ENCODE measurements at places on chromosomes 2 and 18.

DNA sequence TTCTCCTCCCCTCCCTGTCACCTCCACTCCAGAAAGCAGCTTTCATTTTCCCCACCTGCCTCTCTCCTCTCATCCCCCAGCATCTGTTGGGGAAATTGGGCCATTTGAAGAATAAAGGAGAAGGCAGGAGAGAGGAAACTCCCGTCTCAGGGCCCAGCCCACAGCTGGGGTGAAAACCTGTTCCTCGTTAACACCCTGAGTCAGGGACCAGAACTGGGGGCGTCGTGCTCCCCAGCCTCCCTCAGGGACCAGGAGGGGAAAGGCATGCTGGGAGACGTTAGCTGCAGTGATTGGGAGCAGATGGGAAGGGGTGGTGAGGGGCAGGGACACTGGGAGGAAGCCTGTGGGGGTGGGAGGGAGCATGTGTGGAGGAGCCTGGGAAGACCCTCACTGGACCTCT is 251.3 kb downstream of the DYSF start:
- DNase-seq, result no peak

GRCh38 chr2:121774235-121774634 is 18.8 kb downstream of the TSN start:
- no peak for DNase-seq

- no peak for DNase-seq
Observed at GRCh38 chr18:78303519-78304191, 676.0 kb upstream of the SALL3 start.

- DNase-seq, result no peak
Observed at GRCh38 chr2:126749537-126749936, 93.6 kb downstream of the GYPC start.

DNA sequence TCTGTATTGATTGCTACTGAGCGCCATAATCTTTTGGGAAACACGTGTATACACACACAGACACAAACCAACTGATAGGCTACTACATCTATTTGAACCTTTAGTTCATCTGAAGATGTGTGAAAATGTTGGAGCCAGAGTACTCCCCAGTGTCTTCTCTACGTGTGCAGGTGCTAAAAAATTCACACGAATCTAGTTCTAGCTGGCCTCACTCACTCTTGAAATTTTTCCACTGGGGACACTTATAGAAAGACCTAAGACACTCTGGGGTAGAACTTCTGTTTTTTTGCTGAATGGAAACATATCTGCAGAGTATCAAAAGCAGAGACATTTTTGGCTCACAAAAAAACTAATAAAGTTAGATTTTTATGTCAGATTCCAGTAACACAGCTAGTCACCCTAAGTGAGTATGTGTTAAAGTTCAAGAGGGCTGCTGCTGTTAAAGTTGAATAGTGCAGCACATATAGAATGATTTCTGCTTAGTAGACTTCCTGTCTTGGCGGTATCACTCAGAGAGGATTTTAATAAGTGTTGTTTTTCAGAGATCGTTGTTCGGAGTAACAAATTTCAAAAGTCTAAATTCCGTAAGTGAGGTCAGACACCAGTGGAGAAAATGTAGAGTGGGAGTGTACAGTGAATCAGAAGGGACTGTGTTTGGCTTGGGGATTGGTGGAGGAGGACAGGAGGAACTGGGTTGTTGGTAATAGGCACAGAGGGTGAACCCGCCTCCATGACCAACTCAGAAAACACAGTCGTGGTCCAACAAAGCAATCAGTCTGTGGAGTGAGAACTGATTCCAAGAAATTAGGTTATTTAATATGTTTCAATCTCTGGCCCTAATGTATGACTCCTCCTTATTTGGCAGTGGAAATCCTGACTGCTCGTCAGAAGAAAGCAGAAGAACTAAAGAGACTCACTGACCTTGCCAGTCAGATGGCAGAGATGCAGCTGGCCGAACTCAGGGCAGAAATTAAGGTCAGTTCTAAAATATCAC is 43.1 kb downstream of the KCTD18 start:
- peak; percentile 59 for DNase-seq

- no peak for DNase-seq
Observed at GRCh38 chr2:28160986-28161425, 231.7 kb upstream of the FOSL2 start.

- DNase-seq, result no peak
Observed at GRCh38 chr2:63040586-63040985, 10.0 kb upstream of the OTX1 start.

DNA sequence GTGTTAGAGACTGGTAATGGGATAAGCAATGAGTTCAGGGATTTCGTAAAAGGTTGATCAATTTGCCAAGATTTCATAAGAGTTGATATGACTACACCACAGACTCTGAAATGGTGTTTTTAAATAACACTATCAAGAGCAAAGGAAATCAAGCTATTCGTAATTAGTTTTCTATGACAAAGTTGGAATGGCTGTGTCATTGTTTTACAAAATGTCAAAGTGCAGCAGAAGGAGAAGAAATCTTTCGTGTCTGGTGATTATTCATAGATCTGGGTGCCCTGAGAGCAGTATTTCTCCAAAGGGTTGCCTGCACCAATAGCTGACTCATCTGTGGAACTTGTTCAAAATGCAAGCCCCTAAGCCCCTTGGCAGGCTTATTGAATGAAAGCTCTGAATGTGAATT is 70.1 kb downstream of the NABP1 start:
- peak; percentile 55 for DNase-seq

GRCh38 chr2:30663806-30664205 is 143.4 kb downstream of the CAPN13 start:
- DNase-seq, result no peak

GRCh38 chr2:176140513-176141317 is 10.6 kb upstream of the HOXD4 start:
- DNase-seq, result peak; percentile 68

DNA sequence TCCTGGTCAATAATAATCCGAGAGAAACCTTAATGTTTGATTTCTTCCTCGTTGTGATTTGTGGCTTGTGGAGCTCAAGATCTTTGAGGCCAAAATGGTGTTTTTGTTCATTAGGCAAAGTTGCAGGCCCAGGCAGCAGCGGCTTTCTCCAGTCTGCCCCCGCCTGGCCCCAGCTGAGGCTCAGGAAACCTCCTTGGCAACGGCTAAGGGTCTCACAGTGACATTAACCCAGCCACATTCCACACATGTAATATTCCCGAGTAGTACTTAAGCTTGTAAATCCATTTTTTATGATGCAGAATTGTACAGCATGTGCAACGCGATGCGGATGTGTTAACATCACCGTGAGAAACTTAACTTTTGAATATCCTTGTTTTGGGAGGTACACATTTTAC is 200.1 kb downstream of the BCL11A start:
- no peak for DNase-seq

GRCh38 chr2:18455236-18455862 is 105.1 kb downstream of the RDH14 start:
- no peak for DNase-seq

- no peak for DNase-seq
Observed at GRCh38 chr2:84388133-84388532, 70.9 kb downstream of the SUCLG1 start.

GRCh38 chr2:144452989-144453336 is 67.0 kb downstream of the ZEB2 start:
- no peak for DNase-seq

DNA sequence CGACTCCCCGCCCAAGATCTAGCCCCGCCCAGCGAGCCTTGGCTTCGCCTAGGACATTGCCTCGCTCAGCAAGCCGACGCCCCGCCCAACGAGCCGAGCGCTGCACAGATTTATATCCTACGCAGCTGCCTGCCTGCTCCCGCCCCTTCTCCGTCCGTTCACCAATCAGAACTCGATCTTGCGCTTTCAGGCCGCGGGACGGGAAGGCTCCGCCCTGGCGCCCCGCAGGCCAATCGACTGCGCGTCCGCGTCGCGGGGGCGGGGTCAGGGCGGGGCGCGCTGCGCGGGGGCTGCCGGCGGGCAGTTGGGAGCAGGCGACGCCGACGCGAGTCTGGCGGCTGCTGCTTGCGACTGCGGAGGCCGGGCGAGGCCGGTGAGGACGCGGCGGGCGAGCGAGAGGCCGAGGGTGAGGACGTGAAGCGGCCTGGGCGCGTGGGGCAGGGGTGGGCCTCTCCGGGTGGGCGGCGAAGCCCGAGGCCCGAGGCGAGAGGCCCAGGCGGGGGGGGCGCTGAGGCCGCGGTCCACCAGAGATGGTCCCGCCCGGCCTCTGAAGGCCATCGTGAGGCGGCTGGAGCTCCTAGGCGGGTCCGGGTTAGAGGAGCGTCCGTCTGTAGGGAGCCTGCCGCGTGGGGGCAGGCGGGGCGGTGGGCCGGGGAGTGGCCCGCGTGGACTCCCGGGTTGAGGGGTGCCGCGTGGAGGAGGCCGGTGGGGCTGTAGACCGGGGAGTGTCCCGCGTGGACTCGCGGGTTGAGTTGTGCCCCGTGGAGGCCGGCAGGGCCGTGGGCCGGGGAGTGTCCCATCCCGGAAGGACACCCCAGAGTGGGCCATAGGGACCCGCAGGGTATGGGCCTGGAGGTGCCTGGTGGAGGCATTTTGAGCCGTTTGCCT is at the start of gene FARP2:
Gene FARP2 (plus strand): TSS at position 303 of the 888 bp plus-strand sequence. CDS start 16,823 bp downstream, outside the sequence.
- peak; percentile 98 for DNase-seq

- peak; percentile 52 for DNase-seq
Observed at GRCh38 chr2:235746257-235746934, 252.6 kb downstream of the AGAP1 start.

DNA sequence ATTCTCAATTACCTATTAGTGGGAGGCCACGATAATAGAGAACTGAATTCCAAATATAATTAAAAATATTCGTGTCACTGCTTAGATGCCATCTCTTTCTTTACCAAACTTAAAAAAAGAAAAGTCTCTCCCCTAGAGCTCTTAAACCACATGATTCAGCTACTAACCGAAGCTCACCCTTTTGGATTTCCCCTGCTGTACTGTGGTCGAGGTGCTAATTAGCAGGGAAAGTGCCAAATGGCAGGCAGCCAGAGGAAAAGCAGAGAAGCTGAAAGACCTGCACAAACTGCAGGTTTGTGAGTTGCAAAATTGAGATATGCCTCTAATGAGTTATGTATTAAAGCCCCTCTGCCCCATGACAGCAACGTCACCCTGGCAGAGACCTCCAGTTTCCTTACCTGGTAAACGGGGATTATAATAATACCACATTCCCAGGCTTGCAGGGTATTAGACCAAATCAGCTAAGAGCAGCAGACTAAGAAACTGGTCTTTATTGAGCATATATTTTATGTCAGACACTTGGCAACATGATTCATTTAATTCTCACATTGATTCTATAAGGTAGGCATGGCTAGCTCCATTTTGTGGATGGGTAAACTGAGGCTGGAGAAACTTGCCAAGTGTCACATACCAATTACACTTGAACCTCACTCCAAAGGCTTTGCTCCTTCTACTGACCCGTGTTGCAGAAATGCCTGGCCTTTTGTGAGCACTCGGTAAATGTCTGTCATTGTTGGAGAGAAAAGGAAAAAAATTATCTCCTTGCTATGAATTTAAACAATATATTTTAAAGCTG is 259.7 kb downstream of the LPIN1 start:
- DNase-seq, result peak; percentile 78

DNA sequence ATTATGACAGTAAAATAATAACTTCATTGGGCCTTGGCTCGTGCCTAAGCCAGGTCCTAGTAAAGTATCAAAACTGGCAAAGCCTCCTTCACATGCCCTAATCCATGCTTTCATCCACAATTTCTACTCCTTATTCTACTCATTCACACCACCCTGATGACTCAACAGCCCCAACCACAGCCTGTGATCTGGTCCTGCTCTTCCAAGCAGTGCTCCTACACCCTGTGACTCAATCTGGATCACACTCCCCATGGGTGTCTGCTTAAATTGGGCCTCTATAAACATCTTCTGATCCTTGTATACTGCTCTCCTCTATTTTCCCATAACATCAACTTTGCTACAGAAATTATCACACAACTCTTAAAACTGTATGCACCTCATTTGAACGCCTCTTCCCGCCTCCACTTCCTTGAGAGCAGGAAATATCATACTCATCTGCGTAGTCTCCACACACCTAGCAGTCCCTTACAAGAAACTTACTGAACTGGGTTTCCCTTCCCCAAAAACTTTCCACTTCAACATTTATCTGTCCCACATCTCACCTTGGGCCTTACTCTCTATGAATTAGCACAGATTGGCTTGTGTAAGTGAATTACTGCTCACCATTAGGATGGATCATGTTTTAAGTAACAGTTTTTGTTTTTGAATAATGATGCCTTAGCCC is 15.9 kb downstream of the GTF3C3 start:
- peak; percentile 48 for DNase-seq

- no peak for DNase-seq
Observed at GRCh38 chr2:101089419-101089818, 61.8 kb downstream of the TBC1D8 start.

GRCh38 chr2:240962300-240963064 is 35.9 kb upstream of the SNED1 start:
- DNase-seq, result no peak

- no peak for DNase-seq
Observed at GRCh38 chr2:42819160-42819559, 26.8 kb upstream of the HAAO start.

DNA sequence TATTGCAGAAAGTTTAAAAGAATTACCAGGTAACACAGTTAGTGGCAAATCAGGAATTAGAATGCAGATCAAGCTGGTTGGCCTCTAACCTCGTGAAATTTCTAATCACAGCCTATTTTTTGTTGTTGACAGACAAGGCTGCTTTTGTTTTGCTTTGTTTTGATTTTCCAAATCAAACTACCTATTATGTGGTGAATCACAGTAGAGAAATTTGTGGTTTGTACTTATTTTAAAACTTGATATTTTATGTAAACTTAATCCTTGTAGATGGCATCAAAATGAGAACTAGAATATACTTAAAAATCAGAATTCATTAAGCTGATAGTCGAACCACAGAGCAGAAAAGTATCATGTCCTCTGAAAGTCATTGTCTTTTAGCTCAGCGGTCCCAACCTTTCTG is 258.1 kb downstream of the CTNNA2 start:
- DNase-seq, result no peak

- no peak for DNase-seq
Observed at GRCh38 chr2:152971685-152972084, 253.3 kb downstream of the ARL6IP6 start.

DNA sequence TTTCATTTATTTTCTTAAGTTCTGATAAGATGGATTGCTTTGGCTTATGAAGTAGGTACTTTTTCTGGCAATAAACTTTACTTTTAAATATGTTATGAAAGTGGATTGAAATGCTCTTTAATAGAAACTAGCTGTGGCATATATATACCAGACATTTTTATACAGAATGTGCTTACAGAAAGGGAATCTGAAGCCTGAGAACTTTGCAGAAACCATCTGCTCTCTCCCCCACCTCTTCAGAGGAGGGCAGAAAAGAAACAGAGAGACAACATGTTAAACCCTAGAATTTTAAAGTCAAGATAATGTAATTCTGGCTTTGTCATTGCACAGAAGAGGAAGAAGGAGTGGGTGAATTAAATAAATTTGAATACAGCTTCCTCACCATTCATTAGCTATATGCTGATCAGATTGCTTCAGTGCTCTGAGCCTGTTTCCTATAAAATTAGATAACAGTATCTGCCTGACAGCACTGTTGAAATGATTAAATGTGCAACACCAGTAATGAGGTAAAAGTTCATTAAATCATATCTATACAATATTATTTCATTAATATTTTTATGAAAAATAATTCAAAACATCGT is 247.3 kb downstream of the CNTNAP5 start:
- no peak for DNase-seq

GRCh38 chr18:45245091-45245511 is 370.2 kb upstream of the SLC14A2 start:
- DNase-seq, result no peak
